ENCODE measurements at places on chromosomes 16 and 17.

DNA sequence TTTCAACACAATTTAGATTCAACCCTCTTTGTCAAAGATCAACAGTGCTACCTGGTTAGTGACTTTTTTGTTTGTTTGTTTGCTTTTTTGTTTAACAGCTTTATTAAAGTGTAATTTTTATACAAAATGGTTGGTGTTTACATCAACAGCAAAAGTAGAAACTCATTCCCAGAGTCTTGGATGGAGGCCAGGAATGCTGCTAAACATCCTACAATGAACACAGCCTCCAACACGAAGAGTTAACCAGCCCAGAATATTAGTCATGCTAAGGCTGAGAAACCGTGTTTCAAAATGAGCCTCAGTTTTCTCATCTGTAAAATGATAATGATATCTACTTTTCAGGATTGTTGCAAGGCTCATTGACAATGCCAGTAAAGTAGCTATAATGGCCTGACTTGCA lies 211.0 kb upstream of the MAF start:
- no peak for DNase-seq

GRCh38 chr16:49641250-49641649 lies 214.7 kb downstream of the ZNF423 start:
- DNase-seq, result no peak

GRCh38 chr16:31128711-31129567 lies 6.6 kb downstream of the PRSS8 start:
- DNase-seq, result no peak

DNA sequence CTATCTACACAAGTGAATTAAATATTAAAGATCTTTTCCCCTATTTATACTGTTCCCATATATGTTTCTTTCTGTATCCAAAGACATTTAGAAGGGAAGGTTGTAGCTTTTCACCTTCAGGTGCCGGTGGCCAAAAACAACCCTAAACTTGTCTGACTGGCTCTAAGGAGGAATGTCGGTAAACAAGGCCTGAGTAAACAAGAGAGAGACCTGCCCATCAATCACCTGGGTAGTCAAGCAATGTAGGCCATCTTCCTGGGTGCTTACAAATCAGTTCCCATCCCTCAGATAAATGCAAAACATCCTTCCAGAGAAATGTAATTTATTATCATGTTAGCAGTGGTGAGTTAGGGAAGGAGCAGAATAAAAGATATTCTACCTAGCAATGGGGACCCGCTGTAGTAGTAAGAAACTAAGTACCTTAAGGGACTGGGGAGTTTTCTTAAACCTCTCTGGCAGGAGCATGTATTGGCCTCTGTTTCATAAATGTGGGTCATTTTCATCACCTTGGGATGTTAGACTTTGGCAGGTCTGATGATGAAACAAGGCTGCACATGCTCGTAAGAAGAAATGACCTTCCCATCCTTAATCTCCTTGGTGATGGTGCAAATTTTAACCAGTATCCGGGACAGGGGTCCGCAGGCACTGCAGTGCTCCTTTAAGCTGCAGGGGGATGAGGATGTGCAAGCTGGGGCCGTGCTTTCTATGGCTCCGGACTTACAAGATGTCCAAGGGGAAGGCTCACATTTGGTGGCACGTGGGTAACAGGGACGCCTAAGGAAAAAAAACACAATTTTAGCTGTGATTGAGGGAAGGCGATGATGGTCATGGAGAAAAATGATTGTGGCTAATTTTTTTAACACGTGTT lies 8.4 kb downstream of the KRT39 start:
- DNase-seq, result no peak

DNA sequence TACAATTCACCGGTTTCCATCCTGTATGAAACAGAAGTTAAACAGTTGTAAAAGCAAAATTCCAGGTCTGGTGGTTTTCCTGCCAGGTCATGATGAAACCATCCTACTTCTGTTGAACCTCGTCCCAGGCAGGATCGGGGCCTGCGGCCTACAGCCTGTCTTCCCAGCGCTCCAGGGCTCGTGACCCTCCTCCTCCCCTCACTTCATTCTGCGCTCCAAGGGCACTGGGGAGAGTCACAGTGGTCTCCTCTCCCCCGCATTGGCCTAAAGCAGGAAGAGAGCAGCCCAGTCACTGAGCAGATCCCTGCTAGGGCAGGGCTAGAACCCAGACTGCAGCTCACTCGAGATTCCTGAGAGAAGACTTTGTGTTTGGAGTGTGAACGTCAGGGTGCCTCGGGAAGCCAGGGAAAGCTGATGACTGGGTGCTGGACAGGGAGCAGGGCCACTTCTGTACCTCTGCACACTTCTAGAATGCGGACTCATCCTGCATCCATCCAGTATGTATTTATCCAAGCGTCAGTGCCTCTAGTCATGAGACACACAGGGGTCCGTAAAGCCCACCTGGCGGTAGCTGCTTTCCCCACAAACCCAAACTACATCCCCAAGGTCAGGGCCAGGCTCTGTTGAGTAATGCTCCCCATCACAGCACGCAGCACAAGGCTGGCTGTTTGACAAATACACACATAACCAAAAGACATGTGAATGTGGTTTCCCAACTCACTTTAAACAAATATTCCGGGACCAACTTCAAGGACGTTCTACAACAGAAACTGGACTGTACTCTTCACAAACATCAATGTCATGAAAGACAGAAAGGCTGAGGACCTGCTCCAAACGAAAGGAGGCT lies 1.7 kb upstream of the ITGAE start:
- DNase-seq, result no peak

DNA sequence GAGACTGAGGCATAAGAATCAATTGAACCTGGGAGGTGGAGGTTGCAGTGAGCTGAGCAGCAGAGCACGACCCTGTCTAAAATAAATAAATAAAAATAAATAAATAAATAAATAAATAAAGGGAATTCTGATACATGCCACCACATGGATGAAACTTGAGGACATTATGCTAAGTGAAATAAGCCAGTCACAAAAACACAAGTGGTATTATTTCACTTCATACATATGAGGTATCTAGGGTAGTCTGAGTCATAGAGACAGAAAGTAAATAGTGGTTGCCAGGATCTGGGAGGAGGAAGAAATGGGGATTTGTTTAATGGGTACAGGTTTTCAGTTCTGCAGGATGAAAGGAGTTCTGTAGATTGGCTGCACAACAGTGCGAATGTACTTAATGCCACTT lies 16.3 kb downstream of the PIPOX start:
- no peak for DNase-seq

GRCh38 chr17:1003972-1004768 lies 7.2 kb downstream of the TIMM22 start:
- no peak for DNase-seq

GRCh38 chr16:48075398-48075797 lies 80.4 kb downstream of the ABCC12 start:
- no peak for DNase-seq

DNA sequence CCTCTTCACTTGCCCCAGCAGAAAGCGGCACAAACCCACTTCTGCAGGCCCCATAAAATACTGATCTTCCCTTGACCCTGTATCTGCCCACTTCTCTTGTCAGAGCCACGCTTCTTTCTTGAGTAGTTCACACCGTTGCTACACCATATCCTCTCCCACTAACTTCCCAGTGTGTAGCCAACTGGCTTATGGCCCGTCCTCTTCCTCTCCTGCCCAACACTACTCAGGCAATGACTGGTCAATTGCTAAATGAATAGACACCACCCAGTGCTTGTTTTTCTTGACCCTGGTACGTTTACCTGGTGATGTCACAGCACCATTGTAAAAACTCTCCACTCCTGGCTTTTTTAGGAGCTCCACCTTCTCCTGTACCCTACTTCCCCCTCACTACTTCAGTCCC lies 86.9 kb downstream of the NDEL1 start:
- no peak for DNase-seq

DNA sequence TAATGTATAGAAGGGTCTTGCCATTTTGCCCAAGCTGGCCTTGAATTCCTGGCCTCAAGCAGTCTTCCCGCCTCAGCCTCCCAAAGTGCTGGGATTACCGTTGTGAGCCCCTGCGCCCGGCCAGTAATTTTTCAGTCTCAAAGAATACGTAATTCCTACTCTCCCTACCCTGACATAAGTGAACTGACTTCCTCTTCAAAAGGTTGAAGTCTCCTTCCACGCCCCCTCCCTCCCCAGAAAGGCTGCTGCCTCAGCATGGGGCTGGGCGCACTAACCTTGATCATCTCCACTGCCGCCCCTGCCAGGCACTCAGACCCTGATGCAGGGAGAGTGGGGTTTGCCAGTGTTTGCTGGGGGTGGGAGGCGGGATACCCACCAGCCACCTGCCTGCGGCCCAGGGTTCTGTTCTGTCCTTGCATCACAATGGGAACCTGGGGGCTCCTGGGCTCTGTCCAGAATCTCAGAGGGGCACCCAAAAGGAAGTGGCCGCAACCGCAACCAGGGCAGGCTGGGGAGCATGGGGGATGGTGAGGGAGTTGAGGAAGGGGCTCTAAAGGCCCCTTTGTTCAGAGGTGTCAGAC lies 27.5 kb downstream of the KIFC3 start:
- no peak for DNase-seq

GRCh38 chr17:21132428-21132827 lies 5.7 kb downstream of the DHRS7B start:
- DNase-seq, result no peak

DNA sequence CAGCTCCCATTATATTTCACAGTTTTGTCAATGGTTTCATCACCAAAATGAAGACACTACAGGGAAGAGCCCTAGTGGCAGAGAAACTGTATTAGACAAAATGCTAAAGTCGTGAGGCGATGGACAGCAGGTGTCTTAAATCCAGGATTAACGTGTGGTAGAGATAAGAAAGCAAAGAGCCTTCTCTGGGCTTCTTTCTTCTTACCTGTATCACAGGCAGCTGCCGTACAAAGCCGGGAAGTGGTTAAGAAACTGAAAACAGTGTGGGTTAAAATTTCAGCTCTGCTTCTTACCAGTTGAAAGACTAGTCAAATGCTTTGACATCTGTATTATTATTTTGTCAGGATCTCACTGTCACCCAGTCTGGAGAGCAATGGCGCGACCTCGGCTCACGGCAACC lies 98.2 kb upstream of the NUDT7 start:
- no peak for DNase-seq

DNA sequence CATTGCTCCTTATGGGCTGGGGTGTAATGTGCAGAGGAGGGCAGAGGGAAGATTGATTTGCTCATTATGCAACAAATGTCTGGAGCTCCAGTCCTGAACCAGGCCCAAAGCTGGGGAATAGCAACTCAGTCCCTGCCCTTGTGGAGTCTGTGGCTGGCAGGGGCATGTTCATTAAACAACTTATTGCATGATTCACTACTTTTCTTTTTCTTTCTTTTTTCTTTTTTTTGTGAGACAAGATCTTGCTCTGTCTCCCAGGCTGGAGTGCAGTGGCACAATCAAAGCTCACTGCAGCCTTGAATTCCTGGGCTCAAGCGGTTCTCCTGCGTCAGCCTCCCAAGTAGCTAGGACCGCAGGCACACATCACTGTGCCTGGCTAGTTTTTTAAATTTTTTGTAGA lies 23.1 kb downstream of the MSI2 start:
- no peak for DNase-seq

GRCh38 chr17:61284746-61285145 lies 114.9 kb upstream of the TBX2 start:
- DNase-seq, result no peak

- no peak for DNase-seq
Measured at GRCh38 chr16:1542533-1542932, 9.1 kb downstream of the TMEM204 start.

- no peak for DNase-seq
Measured at GRCh38 chr17:18016426-18016825, 22.5 kb downstream of the ATPAF2 start.

DNA sequence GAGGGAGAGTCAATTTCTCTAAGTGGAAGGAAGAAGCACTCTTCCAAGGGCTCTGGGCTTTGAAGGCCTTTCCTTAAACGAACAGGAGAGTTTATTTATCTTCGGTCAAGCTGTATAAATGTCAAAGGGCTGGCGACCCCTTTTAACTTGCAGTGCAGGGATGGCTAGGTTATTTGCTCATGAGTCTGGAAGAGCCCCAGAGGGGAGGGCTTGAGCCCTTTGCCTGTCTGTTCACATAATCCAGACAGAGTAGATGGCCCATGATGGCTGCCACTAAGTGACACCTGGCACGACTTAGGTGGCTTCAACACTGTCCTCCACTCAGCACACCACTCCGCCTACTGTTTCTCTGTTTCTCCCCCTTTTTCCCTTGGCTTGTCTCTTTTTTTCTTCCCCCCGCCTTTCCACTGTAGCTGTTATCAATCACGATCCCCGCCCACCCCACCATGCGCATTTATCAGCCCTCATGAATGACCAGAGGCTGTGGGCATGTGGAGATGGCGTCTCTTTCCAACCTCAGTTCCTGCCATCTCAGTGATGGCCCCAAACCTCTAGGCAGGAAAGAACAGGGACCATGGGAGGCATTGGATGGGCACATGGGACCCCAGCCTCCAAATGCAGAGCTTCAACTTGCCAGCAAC lies 408.7 kb upstream of the TNRC6C start:
- DNase-seq, result no peak

DNA sequence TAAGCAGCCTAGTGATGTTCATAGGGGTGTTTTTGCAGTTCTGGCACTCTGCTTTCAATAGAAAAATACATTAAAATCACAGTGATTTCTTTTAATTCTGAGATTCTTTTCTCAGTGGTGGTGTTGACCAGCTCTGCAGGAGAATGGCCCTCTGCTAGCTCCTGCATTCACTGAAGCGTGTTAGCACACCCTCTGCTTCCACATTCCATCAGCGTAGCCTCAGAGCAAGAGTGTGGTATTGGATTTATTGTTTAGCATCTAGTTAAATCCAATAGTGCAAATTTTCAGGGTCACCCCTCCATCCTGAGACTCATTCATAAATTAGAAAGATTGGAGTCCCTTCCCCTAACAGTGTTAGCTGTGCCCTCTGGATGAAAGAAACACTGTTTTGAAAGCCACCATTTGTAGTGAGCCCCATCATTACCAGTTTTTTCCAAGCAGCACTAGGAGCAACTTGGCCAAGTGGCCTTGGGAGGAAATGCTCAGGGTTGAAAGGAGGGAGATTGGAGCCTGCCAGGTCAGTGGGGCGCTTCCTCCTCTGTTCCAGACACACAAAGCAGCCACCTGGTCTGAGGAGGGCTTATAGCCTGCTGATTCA lies 45.7 kb downstream of the B9D1 start:
- no peak for DNase-seq

GRCh38 chr16:58379736-58380135 lies 12.5 kb upstream of the GINS3 start:
- DNase-seq, result no peak

DNA sequence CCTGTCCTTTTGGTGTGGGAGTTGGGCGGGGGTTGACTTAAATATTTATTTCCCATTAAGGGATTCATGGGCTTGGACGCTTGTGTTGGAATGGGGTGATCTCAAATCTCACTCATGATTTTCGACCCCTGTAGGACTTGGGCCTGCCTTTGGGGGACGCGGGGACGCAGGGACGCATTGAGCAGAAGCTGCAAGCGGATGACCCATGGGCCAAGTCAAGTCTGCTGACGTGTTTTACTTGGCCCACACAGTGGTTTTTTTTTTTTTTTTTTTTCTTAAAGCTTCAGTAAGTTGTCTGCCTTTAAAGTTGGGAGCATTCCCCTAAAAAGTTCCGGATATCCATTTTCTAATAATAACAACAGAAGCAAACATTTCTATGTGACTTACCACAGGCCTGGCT lies 28.9 kb downstream of the CMIP start:
- no peak for DNase-seq
